ENCODE measurements at places on chromosomes 13 and 19.
A peak's percentile ranks its signal among the peaks of the same experiment; 100 is the strongest.

- DNase-seq = no peak
These were observed 31.6 kb upstream of the GAS6 start for GRCh38 chr13:113895436-113895835.

GRCh38 chr13:79462895-79463294, 18.1 kb upstream of the NDFIP2 start:
- DNase-seq = no peak

DNA sequence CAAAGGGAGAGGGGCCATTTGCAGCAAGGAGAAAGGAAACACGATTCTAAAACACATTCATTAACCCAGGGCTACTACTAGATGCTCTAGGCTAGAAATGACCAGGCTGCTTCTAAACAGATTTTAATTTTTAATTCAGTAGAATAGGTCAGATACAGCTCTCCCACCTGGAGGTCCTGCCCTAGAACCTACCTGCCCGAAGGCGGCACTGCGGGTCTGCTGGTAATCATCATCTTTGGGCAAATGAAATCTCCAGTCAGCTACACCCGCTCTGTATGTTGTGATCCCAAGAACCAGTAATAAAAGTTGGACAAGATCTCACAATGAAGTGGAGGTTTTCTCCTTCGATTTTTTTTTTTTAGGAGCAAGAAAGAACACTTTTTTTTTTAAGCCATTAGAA, 345.3 kb downstream of the ENOX1 start:
- no peak for DNase-seq

- no peak for DNase-seq
These were observed 487.8 kb downstream of the KCTD12 start for GRCh38 chr13:76398425-76398824.

DNA sequence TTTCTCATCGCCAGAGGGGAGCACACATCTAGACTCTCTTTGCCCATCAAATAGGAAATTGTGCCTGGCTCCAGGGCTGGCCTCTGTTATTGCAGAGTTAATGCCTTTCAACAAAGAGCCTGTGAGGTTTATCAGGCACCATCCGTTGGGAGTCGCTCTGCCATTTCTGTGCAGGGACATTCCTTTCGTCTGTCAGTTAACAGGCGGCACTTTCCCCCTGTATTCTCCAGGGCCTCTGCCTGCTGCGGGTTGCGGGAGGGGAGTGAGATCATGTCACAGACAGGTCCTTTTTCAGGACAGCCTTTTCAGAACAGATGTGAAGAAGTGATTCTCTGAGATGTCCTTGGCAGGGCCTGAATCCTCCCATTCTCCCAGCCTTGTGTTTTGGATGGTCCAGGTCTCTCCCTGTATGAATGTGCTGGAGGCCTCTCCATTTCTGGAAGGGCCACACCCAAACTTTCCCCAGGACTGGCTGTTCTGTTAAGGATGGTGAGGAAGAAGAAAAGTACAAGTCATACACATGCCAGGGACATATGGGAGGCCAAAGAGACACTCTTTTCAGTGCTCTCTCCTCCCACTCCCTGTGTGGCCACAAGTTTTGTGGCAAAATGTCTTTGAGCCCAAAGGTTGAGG, 14.9 kb downstream of the SERP2 start:
- DNase-seq = no peak

- DNase-seq = no peak
These were observed 4.2 kb downstream of the POLR2E start for GRCh38 chr19:1090731-1091543.

DNA sequence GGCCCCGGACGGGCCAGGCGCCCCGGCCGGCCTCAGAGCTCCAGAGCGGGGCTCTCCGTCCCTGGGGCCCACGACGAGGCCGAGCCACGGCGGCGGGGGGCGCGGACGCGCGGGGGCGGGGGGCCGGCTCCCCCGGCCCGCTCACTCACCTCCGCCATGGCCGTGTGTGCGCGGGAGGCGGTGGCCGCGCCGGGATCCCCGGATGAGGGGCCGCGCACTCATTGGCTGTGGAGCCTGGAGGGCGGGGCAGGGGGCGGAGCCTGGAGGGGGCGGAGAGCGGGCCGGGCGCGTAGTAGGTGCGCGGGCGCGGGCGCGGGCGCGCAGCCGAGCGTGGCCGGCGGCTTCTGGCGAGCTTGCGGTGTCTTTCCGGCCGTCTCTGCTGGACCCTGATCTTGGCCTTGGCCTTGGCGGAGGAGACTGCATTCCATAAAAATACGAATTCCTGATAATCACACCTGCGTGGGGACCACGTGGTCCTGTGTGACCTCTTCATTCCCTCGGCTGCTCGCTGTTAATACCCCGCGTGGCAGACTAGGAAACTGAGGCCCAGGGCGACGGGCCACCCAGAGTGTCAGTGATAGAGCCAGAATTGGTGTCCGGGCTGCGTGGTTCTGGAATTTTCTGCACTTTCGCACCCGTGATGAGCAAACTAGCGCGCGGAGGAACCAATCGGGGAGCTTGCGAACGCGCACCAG, at the start of gene MIER2:
Gene MIER2 (minus strand): TSS at position 172 of the 695 bp plus-strand sequence. CDS start 14 bp downstream, at position 158.
- no peak for DNase-seq

DNA sequence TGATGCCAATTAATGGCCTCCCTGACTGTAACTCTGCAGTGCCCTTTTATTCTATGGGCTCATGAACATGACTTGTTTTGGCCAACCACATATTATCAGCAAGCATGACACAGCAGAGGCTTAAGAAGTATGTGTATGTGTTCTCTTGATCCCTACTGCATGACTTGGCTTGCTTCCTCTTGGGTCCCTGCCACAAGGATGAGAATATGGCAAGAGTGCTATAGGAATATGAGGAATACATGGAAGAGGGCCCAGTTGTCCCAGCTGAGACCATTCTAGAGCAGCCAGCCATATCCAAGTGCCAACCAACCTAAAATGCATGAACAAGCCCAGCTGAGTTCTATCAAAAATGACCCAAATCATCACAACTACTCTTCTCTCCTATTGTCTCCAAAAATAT, 576.7 kb upstream of the PCDH9 start:
- peak; percentile 6 for DNase-seq

DNA sequence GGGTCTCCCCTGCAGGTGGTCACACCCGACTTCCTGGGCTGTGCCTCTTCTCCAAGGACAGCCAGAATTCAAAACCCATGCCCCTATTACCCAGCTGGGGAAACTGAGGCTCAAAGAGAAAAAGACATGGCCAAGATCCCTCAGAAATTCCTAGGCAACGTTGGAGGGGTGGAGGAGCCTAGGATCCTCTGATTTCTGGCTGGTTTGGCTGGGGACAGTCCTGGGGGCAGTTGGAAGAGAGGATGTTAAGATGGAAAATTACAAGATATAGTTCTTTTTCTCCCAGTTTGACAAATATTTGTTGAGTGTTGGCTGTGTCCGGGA, 2.4 kb downstream of the VASP start:
- no peak for DNase-seq

- no peak for DNase-seq
These were observed 63.6 kb upstream of the SOX1 start for GRCh38 chr13:112003396-112003795.

DNA sequence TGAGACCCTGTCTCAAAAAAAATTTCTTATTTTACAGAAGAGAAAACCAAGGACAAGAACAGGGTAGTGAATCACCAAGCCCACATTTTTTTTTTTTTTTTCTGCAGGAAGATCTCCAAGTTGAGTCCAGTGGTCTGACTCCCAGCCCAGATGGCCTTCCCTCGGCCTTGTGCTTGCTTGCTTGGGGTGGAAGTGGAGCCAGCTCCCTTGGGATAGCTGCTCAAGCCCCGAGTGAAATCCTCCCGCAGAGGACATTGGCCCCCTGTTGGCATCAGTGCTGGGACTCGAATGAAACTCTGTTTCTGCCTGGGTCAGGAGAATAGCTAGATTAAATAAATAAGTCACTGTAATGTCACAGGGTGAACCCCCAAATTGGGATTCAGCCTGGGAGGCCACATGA, 9.4 kb upstream of the NUP62 start:
- no peak for DNase-seq

DNA sequence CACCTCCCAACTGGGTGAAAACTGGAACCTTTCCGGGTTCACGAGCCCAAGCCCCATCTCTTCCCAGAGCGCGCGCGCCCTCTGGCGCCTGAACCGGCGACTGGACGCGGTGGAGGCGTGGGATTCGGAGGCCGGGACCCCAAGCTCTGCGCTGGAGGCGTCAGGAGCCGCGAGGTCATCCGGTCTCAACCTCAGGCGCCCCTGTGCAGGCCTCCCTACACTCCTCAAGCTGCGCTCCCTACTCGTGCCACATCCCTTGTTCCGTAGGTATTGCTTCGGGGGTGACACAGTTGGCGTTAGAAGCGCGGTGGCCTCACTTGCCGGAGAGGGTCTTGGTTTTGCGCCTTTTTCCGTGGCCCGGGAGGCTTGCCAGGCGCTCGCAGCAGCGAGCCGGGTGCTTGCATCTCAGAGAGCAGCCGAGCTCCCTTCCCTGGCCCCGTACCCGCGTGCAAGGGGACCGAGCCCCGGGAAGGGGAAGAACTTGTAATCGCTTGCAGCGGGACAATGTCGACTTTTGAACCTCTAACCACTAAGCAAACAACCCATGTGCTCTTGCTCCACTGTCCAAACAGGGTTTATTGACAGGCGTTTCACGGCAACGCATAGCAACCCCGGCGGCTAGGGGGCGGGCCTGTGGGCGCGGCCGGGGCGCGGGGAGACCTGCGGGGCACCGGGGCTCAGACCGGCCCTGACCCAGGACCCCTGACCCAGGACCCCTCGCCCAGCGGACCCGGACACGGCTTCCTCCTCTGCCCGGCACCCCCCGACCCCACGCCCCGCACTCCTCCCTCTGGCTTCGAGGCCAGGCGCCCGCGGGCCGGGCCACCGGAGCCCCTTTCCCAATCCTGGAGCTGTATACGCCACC, 8.5 kb downstream of the CDX2 start:
- peak; percentile 22 for DNase-seq

DNA sequence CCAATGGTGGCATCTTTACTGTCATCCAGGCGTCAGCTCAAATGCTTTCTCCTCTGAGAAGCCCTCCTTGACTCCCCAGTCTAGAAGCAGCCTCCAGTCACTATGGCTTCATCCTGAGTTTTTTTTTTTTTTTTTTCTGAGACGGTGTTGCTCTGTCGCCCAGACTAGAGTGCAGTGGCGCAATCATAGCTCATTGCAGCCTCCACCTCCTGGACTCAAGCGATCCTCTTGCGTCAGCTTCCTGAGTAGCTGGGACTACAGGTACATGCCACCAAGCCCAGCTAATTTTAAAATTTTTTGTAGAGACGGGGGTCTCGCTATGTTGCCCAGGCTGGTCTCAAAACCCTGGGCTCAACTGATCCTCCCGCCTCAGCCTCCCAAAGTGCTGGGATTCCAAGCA, 4.2 kb downstream of the NRTN start:
- DNase-seq = no peak

DNA sequence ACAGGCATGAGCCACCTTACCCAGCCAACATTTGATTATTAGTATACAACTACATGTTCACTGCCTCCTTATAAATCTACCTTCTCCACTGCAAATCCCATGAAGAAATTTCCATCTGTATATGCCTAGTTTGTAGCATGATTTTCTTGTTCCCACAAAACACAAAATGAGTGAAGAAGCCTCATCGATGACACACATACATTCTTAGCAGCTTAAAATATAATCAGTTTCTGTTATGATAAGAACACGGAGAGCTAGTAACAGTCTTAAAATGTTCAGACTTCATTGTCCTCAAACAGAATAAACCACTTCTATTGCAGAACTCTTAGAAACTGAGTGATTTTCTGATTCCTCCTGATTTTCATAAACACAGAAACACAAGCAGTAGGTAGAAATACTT, 740.5 kb downstream of the PCDH9 start:
- no peak for DNase-seq

GRCh38 chr13:99085139-99085807, 107.4 kb upstream of the DOCK9 start:
- no peak for DNase-seq

DNA sequence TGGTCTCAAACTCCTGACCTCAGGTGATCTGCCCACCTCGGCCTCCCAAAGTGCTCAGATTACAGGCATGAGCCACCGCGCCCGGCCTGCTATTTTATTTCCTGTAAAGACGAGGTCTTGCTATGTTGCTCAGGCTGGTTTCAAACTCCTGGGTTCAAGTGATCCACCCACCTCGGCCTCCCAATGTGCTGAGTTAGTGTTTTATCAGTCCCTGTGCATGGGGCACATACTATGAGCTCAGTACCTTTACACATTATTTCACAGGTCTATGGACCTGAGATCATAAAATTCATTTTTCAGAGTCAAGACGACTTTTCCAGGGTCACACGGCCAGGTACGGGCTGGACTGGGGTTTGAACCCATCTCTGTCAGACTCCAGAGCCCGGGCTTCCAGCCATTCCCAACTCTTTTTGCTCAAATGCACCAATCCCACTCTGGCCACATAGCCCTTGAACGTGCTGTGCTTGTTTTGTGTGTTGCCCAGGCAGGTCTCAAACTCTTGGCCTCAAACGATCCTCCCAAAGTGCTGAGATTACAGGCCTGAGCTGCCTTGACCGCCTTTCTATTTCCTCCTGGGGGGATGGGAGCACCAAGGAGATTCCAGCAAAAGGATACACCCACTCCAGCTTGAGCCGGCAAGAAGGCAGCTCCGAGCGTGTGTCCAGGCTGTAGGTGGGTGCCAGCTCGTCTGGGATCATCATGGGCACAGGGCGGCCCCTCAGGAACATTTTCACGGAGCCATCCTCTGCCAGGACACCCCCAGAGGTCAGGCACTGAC, 1.1 kb downstream of the EML2 start:
- no peak for DNase-seq

GRCh38 chr19:36687214-36688056, at the start of gene ZNF567:
Gene ZNF567, plus strand, starts transcription at chr19:36687612. Its CDS starts 7,256 bp downstream, at chr19:36694868.
- DNase-seq = peak; percentile 91

DNA sequence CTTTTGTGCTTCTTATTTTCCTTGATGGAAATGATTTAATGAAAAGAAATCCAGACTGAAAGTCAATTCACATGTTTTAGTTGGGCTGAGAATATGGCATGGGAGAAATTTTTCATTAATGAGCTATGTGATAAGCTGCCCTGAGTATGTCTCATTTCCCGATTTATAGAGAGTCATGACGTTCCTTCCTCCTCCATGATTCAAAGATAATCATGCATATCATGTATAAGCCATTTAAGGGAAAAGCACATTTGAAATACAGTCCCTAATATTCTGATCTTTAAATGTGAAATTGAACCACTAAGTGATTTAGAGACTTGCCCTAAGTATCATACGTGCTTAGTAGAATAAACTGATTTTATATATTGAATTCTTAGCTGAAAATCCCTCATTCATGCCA, 840.9 kb downstream of the PCDH17 start:
- DNase-seq = no peak

DNA sequence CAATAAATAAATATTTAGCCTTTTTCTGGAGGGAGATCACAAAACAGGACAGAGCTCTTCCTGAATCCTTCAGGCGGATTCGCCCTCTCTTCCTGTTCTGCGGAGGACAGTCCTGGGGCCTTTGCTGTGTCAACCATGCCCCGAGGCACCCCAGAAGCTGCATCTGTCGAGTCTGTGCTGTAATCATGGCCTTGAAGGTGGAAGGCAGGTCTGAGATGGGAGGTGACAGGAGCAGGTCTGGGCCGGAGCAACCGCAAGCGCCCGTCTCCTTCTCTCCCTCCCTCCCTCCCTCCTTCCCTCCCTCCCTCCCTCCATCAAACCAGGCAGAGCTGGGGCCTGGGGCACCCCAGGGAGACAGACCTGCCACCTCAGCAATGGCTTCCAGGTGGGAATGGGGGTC, 4.6 kb upstream of the FXYD3 start:
- no peak for DNase-seq

Data from LNCaP clone FGC (cell line).